Epithelial cell of proximal tubule (primary cell): ENCODE measurements at places on chromosomes 6 and 20.

GRCh38 chr6:12592634-12593033 is 123.9 kb upstream of the PHACTR1 start:
- no peak for DNase-seq

GRCh38 chr6:99030915-99031314 is 83.2 kb upstream of the FBXL4 start:
- no peak for DNase-seq

GRCh38 chr6:143674483-143675381 is 3.0 kb upstream of the PHACTR2 start:
- DNase-seq = no peak

DNA sequence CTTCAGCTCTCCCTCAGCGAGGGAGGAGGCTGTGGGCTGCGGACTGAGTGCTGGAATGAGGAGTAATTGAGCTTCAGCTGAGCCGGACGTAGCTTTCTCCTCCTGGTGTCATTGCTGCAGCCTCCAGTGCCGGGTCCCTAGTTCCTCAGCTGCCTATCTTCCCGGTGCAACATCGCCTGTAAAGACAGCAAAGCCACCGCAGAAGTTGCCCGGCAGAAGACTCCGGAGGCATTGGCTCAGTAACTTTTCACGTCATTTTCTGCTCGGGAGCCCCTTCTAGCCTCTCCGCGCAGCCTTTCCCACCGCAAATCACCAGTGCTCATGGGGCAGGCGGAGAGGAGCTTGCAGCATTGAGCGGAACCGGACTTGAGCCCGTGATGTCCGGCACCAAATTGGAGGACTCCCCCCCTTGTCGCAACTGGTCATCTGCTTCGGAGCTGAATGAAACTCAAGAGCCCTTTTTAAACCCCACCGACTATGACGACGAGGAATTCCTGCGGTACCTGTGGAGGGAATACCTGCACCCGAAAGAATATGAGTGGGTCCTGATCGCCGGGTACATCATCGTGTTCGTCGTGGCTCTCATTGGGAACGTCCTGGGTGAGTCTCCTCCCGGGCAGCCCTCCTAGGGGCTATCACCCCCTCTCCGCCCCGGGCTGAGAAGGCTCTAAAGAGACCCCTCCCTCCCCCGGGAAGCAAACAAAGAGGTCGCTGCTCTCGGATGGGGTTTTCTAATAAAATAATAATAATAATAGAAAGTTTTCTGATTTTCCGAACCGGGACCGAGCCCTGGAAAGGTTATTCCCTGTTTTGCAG is at the start of gene HCRTR2:
HCRTR2 (plus strand) TSS at position 305 of the 816 bp plus-strand sequence; CDS start at position 378, 73 bp downstream.
- no peak for DNase-seq

GRCh38 chr6:12069891-12070529 is 57.9 kb downstream of the HIVEP1 start:
- DNase-seq = no peak

DNA sequence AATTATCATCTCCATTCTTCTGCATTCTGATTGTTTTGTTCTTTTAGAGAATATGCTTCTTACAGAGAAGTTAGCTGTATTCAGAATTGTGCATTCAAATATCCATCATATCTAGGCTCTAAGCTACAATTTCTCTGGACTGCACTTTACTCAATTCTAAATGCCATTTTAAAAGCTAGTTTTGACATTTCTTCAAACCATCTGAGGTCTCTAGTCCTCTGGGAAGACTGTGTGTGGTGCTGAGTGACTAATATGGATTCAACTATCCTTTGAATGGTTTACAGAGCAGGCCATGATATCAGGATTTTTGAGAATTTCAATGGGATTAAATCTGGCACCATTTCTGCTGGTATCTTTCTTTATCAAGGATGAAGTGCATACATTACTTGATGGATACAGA is 285.7 kb downstream of the BTBD3 start:
- no peak for DNase-seq

GRCh38 chr6:166944666-166945256 is 11.6 kb downstream of the RNASET2 start:
- DNase-seq = no peak

DNA sequence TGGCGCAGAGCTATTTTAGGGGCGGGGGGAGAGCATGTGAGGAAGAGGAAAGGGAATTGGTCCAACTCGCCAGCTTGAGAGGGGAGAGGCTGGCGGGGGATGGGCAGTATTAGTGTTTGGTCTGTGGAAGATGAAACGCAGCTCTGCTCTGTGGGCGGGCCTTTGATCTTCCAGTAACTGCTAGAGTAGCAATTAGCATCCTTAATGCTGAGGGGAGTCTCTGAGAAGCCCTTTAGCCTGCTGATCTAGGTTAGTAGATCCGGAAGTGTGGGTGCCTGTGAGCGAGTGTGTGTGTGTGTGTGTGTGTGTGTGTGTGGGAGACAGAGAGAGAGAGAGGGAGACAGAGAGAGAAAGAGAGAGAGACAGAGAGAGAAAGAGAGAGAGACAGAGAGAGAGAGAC is 117.2 kb upstream of the BACH2 start:
- no peak for DNase-seq

DNA sequence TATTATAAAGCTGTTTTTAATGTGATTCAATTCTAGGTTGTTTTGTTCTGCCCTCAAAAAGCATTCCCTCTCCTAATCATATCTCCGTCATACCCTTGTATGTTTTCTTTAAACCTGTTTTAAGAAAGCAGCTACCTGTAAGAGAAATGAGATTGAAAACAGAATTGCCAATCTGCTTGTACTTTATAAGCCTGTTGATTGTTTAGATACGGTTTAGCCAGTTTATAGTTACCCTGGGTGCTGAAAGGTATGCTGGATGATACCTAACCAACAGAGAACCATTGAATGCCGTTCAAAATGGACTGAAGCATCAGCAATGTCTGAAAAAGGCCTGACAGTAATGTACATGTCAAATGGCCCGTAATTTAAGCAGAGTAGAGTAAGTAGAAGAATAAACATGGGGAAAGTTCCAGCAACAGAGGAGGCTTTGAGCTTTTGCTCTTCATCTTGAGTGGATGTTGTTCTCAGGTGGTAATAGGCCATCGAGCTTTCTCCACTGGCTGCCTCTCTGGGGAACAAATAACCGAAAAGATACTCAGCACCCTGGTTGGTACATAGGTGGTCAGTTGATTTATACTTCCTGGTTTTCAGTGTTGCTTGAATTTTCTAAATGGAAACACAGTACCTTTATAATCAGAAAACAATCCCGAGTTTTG is 27.5 kb downstream of the PTPN1 start:
- no peak for DNase-seq

DNA sequence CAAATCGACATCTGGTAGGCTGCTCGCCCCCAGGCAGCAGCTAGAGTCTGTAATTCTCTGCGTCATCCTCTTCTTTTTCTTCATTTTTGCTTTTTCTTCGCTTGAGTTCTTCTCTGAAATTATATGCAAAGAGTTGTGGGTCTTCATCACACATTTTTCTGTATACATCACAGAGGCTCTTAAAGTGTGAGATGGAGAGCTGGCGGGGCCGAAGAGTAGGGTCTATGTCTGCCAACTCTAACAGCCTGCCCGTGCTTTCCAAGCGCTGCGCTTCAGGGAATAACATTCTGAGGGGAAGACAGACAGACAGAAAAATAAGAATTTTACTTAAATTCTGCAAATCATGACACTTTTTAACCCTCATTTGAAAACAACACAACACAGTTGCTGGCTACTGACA is 6.0 kb upstream of the CLDN20 start:
- no peak for DNase-seq

GRCh38 chr6:123489589-123489988 is 147.2 kb downstream of the TRDN start:
- no peak for DNase-seq

DNA sequence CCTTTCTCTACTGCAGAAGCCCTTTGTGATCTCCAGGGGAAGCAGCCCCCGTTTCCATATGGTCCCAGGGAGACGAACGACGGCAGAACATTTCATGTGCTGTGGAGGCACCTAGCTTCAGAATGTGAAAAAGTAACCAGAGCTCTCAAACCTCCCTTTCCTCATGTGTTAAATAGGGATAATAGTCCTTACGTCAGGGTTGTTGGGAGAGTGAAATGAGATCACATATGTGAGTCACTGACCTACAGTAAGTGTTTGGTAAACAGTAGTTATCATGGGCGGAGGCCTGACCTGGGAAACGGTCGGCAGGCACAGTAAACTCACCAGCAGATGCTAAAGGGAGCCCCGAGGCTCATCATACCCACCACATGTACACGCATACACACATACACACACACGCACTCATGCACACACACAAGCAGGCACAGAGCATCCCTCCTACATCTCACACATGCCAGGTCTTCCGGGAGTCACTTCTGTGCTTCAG is 89.7 kb downstream of the LY86 start:
- no peak for DNase-seq

DNA sequence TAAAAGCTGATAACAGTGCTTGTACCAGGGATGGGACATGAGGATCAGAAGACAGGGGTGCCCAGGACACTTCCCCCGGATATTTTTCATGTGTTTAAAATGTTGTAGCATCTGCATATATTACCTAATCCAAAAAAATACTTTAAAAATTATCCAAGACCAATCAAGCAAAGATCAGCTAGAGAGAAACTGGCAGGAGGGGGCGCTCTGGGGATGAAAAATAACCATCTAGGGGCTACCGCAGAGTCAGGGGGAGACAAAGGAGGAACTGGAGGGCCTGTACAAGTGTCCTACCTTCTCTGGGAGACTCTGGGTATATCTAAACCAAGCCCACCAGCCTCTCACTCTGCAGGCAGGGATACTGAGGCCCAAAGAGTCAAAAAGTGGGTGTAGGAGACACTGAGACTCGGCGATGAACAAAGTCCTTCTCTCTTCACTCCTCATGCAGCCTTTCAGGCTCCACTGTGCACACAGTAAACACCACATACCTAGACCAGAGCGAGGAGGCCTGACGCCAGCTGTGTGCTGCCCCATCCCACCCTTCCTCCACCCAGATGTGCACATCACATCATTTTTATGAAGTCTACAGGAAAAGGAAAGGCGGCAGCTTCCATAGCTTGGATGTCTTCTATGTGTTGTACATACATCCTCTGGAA is 9.8 kb downstream of the RIMS4 start:
- no peak for DNase-seq

DNA sequence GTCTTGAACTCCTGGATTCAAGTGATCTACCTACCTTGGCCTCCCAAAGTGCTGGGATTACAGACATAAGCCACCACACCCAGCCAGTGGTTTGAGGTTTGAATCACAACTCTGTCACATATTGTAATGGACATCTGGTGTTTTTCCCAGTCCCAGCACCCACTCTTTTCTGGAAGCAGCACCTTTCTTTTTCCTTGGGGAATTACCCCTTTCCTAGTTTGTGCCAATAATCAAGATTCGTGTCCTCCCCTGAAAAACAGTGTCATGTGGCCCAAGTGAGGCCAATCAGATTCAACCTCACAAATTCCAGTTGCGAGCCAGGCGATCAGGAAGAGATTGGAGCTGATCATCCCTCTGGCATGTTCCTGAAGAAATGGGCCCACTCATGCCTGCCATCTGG is 71.7 kb upstream of the SGK1 start:
- DNase-seq = no peak

- no peak for DNase-seq
Observed at GRCh38 chr20:9276966-9277468, 208.1 kb downstream of the PLCB4 start.

- DNase-seq = no peak
Observed at GRCh38 chr6:166671434-166672081, 44.5 kb upstream of the RPS6KA2 start.

GRCh38 chr20:61786230-61786629 is 279.5 kb downstream of the TAF4 start:
- no peak for DNase-seq

GRCh38 chr20:54068966-54069365 is 1.4 kb downstream of the BCAS1 start:
- DNase-seq = no peak

- no peak for DNase-seq
Observed at GRCh38 chr20:58375759-58376352, 13.2 kb upstream of the VAPB start.

DNA sequence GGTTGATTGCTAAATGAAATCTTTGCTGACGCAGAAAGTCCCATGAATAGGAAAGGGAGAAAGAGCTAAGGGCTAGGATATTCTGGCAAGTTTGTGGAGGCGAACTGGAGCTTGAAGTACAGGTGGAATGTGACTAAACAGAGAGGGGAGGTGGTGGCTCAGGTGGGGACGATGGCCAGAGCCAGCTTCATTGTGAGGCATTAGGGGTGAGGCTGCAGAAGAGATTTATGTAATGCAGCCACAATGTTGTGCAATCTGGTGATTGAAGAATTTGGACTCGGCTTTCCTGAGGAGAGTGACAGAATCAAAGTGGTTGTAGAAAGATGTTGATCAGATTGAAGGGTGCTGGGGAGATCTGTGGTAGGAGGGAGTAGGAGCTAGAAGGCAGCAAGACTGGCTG is 42.9 kb upstream of the SPACA1 start:
- no peak for DNase-seq

GRCh38 chr6:30238178-30238795 is 25.1 kb upstream of the TRIM26 start:
- DNase-seq = no peak

DNA sequence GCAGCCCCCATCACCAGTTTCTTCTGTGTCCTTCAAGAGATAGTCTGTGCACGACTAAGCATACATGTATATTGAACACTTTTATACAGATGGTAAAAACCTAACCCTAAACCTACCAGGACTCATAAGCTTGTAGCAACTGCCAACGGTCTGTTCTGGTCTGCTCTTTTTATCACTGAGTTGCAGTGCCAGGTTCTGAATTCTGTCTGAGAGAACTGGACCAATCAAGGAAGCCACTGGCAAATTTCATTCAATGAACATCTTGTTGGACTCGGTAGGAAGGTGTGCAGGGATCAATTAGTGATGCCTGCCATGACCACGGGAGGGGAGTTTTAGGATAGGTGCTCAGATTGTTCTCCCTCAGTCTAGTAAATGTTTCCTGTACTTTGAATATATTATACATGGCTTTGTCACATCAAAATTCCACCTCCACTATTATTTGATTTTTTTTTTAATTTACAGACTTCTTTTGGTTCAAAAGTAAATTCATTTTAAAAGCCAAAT is 146.8 kb downstream of the EYA2 start:
- no peak for DNase-seq

- no peak for DNase-seq
Observed at GRCh38 chr20:44217342-44218092, 6.9 kb upstream of the OSER1 start.

GRCh38 chr20:47610945-47611250 is 109.2 kb downstream of the NCOA3 start:
- DNase-seq = no peak

GRCh38 chr6:125512621-125513020 is 210.9 kb upstream of the HDDC2 start:
- DNase-seq = no peak

- DNase-seq = no peak
Observed at GRCh38 chr6:163170294-163170883, 244.1 kb upstream of the QKI start.

DNA sequence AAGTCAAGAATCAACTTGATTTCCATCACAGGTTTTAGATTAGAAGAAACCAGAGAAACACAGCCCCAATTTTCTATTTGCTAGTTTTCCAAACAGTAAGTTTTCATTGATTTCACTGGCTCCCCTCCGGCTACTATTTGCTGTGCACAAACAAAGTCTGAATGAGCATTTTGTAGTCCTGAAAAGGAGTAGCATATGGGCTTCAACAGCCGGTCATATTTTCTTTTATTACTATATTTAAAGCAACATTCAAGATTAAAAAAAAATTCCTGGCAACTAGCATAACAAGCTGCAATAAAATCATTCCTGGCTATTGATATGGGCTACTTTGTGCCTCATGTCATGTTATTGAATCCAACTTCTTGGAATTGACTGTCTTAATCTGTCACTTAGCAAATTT is 48.3 kb downstream of the CARMIL1 start:
- DNase-seq = no peak
